ENCODE measurements at places on chromosomes 3 and 15.

- DNase-seq: peak; percentile 66
Observed at GRCh38 chr3:129211772-129212171, 28.1 kb upstream of the CNBP start.

DNA sequence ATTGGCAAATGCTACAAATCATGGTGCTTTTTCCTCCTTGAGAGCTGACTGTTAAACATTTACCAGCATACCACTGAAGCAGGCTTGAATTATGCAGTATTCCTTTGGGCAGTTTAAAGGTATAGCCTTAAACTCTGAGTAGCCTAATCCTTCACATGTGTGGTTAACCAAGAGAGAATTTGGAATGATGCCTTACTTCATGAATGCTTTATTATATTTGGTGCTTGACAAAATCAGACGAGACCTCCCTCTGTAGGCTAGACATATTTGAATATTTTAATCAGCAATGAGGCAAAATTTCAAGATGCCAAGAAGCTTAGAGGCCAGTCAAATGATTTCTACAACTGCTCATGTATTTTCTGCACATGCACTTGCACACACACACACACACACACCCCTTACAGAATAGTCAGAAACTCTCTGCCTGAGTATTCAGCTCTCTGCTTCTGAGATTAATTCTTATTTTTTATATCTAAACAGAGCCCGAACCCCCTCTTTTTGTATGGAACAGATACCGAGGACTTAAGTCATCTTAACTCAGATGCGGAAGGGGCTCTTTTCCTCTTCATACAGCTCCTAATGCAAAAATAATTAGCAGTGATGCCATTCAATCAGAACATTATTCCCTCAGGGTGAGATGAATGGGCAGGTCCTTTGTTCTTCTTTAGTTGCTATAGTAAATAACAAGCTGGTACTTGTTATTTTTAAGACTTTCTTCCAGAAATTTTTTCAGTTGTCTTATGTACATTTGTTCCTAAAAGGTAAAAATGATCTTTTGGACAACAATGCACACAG is 195.5 kb upstream of the TMC3 start:
- no peak for DNase-seq

DNA sequence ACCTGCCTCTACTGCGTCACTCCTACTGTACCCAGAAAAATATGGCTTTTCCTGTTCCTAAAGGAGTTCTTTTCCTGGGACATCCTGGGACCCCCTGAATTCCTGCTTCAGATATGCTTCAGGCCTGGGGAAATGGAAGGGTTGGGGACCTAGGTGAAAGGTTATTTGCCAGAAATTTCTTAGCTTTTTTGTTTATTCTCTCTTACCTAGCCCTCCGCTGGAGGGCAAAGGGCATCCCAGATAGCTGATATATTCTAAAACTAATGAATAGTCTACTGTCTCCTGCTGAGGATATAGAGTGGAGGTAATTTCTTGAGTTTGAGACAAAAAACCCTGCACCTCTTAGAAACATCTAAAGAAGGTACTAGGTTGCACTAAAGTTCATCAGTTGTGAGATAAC is 3.6 kb upstream of the ZNF148 start:
- no peak for DNase-seq

GRCh38 chr15:93803421-93804152 is 427.8 kb upstream of the MCTP2 start:
- no peak for DNase-seq

DNA sequence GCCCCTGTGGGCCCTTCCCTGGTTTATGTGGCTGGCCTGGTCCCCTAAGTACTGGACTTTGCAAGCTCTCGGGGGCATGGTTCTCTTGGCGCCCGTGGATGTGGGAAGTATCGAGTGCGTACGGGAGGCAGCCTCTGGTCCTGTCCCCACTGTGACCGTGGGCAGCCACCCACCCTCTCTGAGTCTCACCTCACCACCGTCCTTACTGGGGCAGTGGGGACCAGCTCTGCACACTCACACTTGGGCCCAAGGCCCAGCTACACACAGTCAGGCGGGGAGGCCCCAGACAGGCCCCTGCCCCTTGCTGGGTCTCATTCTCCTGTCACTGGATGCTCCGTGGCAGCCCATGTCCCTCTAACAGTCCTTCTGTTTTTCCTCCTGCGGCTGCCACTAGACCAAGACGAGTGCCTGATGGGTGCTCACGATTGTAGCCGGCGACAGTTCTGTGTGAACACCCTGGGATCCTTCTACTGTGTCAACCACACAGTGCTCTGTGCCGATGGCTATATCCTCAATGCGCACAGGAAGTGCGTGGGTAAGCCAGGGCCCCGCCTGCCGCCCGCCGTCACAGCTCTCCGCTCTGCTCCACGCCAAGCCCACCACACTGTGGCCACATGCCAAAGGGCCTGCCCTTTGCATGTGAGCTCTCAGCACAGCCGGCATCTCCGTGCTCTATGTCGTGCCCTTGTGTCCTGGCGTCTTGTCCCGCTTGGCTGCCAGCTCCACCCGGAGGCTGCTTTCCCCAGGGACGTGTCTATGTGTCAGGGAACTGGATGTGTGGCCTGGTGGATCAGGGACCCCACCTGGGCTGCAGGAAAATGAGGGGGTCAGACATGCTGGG is 72.7 kb downstream of the FBLN2 start:
- DNase-seq: no peak

DNA sequence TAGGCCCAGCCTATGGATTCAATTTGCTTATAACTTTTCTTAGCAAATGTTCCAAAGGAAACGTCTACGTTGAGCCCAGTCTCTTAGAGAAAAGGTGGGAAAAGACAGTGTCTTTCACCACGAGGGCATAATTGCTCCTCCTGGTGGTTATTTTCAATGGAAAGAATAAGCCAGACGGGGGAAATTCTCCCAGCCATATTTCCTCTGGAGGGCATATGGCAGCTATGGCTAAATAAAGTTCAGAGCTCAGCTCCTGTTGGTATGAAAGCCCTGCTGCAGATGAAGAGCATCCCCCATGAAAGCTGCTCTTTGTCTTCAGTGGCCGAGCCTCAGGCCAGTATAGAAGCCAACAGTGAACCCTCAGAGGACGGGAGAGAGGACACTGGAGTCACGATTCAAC is 297.9 kb downstream of the RYR3 start:
- no peak for DNase-seq

DNA sequence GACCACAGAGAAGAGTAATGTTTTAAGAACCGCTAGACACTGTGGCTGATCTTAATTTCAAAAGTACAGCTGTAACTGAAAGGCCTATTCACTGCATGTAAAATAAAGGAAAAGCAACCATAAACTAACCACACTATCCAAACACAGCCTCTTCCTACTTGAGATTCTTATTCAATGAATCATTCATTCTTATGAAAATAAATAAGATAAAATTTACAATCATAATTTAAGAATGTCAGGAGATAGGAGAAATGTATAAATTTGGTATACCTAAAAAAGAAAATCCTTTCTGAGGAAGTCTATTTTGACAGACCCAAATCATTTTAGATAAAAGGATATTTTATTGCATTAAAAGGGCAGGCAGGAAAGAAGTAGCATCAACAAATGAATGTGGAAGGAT is 533.5 kb upstream of the ZNF385D start:
- DNase-seq: peak; percentile 28

GRCh38 chr3:176968631-176969030 is 228.7 kb downstream of the TBL1XR1 start:
- DNase-seq: no peak

- peak; percentile 41 for DNase-seq
Observed at GRCh38 chr3:29346828-29347227, 66.0 kb downstream of the RBMS3 start.

- DNase-seq: no peak
Observed at GRCh38 chr15:96340348-96340597, 9.8 kb downstream of the NR2F2 start.

GRCh38 chr3:77038468-77038929 is 1.4 kb upstream of the ROBO2 start:
- peak; percentile 59 for DNase-seq

DNA sequence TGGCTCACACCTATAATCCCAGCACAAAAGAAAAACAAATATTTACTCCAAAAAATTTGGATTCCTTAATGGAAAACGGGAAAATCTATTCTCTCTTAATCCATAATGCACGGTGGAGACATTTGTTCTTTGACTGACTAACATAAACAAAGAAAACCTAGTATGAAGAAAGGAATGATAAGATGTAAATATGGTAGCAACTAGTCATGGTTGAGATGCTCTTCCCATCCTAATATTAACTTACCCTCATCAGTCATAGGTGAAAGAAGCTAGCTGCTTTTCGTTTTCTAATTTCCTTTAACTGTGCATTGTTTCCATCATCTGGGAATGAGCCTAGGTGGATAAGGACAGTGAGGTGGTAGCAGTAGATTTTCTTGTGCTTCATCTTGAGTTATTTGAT is 22.0 kb downstream of the MAP4 start:
- no peak for DNase-seq

DNA sequence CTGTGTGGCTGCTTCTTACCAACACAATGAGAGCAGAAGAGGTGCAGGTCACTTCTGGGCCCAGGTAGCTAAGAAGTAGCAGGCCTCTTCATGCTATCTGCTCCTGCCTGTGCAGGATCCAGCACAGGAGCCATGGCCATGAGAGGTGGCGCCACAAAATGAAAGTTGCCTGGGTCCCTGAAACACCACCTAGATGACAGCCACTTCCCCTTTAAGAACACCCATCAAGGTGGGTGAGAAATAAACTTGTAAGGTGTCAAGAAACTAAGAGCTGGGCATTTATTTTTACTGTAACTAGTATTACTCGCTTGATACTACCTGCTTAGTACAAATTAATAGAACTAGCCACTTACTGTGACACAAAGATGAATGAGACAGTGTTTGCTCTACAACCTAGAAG is 484.6 kb upstream of the TBL1XR1 start:
- no peak for DNase-seq

DNA sequence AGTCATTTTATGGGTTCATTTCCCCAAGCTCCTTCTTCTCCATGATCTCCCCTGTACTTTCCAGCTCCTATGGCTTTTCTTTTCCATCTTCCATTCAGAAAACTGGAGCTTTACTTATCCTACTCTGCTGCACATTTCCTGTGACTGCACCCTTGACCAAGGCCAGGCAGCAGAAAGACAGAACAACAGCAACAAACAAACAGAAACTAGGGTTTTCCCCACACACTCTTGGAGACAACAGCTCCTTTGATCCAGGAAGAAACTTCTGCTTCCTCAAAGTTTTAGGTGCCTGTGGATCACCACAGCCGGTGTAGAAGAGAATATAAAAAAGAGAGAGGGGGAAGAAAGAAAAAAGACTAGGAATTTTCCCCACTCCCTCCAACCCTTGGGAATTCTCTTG is 342.3 kb upstream of the CFAP20DC start:
- no peak for DNase-seq

- no peak for DNase-seq
Observed at GRCh38 chr3:85808755-85809154, 850.0 kb downstream of the CADM2 start.

DNA sequence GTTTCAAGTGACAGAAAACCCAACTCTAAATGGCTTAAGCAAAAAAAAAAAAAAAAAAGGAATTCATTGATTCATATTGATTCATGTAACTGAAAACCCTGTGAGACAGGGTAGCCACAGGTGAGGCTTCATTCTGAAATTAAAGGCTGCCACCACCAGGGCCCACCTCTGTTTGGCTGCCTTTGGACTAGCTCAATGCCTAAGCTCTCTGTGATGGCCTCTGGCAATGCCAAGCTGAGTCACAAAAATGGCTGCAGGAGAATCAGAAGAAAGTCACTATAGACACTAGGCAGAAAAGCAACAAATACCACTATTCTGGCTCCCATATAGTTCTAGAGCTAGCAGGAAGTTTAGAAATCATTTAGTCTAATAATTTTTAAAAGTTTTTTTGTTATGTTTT is 38.2 kb upstream of the GYG1 start:
- no peak for DNase-seq

DNA sequence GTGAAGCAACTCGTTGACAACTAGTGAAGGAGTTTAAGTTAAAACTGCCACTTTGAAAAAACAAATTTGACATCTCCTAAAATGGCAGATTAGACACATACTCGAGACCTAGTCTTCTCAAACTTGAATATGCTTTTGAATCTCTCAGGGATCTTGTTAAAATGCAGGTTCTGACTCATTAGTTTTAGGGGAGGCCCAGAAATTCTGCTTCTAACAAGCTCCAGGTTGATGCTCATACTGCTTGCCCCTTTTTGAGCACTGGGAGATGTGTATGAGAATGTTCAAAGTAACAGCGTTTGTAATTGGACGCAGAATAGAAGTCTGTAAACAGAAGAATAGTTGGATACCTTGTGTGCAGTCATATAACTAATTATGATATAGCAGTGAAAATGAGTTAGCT is 1.6 kb downstream of the C3orf38 start:
- DNase-seq: no peak

GRCh38 chr3:114642951-114643741 is 349.3 kb downstream of the TIGIT start:
- no peak for DNase-seq

DNA sequence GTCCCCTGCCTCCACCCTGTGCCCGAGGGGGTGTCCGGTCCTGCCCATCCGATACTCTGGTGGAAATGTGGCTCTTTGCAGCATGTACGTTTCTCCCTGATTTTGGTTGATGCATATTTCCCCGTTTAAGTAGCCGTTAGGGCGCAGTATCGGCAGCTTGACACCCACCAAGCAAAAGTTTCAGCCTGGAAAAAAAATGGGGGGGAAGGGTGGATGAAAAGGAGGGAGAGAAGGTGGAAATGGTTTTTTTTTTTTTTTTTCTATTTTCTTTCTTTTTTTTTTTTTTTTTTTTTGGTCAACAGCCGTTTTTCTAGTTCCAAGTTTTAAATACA is 1.3 kb downstream of the RAP2B start:
- DNase-seq: no peak

- peak; percentile 38 for DNase-seq
Observed at GRCh38 chr15:80695099-80695910, at the start of gene ABHD17C. Gene ABHD17C, plus strand, starts transcription at chr15:80695310. Its CDS starts 120 bp downstream, at chr15:80695430.

DNA sequence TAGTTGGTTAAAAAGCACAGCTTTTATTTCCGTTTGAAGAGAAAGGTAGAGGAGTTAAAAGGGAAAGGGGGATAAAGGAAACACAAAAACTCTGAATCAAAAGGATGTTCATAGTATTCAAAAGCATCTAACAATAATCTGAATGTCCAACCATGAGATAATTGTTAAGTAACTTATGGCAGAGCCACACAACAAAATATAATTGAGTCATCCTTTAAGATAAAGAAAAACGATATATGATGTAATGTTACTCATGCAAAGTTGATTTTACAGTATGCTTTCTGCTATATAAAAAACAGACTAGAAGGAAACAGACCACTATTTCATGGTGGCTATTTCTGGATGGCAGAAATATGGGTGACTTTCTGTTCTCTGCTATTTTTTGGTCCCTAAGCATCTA is 3.9 kb downstream of the XPC start:
- DNase-seq: no peak

- DNase-seq: no peak
Observed at GRCh38 chr15:53522991-53523390, 236.5 kb downstream of the WDR72 start.

- DNase-seq: no peak
Observed at GRCh38 chr15:31200735-31201151, 99.2 kb upstream of the TRPM1 start.

DNA sequence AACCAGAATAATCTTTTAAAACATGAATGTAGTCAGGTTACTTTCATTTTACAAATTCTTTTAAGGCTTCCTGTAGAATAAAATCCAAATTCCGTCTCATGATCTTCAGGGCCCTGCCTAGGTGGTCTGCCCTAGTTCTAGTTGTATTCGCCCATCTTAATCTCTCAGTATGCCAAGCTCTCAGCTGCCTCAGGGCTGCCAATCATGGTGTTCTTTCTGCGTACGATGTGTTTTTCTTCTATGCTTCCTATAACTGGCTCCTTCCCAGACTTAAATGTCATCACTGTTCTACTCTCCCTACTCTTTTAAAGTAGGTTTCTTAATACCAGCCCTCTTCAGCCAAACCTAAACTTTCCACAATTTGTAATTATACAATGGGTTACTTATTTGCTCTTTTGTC is 107.4 kb downstream of the GREM1 start:
- DNase-seq: no peak

Data from HTR-8/SVneo (cell line).